ENCODE measurements at places on chromosomes 3 and 15.
A peak's percentile ranks its signal among the peaks of the same experiment; 100 is the strongest.

DNA sequence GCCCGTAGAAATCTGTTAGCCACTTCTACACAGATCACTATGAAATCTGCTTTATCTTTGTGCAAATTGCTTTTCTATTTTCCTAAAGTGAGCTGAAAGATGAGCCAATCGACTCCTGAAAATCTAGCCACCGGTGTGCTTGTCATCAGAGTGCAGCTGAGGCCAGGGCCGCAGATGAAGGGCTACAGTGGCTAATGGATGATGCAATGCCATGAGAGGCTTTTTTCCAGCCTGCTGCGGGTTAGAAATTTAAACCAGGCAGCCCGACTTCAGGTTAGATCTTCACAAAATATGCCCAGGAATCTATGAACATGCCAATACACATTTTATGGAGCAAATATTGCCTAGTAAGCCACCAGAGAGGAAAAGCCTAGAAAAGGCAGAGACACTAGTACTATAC is 948.2 kb upstream of the CFAP20DC start:
- peak; percentile 64 for DNase-seq

DNA sequence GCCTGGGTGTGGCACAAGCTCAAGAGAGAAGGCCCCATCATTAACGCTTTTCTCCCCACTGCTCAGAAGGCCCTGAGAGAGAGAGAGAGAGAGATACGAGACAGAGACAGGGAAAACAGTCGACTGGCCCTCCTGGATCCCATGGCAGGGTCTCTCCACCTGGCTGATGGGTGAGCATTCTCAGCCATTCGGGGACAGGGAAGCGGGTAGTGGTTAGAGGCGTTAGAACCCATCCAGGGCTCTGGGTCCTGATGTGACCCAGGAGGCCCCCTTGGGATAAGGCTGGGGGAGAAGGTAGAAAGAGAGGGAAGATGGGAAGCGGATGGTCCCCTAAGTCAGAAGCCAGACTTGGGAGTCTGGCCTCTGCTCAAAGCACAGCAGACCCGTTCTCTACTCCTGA is 7.9 kb downstream of the TGM5 start:
- DNase-seq, result no peak

- DNase-seq, result no peak
Measured at GRCh38 chr3:132716372-132716771, 5.8 kb downstream of the NPHP3 start.

- DNase-seq, result no peak
Measured at GRCh38 chr15:39275066-39275465, 305.8 kb upstream of the THBS1 start.

- DNase-seq, result no peak
Measured at GRCh38 chr3:196335503-196335948, 2.7 kb downstream of the TM4SF19 start.

- DNase-seq, result peak; percentile 42
Measured at GRCh38 chr15:57732526-57733331, 26.2 kb downstream of the POLR2M start.

GRCh38 chr15:69896606-69897005 is 201.1 kb downstream of the TLE3 start:
- DNase-seq, result no peak

- DNase-seq, result no peak
Measured at GRCh38 chr3:15303728-15304127, 28.7 kb downstream of the SH3BP5 start.

DNA sequence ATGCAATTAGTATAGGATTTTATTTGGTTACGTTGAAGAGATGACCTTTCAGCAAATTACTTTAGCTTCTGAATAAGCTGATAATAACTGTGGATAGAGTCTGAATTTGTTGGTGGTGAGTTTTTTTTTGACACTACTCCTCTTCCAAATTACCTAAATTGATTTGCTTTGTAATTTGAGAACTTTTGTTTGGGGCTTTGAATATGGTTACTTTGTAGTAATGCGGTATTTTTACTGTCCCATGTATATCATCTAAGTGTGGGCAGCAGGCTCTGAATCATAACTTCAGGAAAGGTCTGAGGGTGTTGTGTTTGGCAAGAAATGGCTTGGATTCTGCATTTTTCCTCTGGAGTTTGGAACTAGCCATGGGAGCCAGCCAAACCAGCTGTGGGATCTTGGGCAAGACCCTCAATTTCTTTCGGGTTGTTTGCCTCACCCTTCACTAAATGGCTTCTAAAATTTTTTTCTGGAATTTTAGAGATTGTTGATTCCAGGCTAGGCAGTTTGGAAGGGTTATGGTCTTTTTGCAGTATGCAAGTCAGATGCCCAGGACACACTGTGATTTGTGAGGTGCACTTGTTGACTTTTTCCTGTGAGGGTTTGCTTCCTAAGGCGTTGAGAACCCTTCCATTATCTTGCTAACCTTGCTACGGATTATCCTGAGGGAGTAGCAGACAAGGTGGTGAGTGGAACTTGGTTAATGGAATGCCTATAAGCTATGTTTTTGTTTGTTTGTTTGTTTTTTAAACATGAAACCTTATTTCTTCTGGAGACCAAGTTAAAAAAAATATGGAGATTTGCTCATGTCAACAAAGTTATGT is 10.4 kb downstream of the PTPRG start:
- no peak for DNase-seq

DNA sequence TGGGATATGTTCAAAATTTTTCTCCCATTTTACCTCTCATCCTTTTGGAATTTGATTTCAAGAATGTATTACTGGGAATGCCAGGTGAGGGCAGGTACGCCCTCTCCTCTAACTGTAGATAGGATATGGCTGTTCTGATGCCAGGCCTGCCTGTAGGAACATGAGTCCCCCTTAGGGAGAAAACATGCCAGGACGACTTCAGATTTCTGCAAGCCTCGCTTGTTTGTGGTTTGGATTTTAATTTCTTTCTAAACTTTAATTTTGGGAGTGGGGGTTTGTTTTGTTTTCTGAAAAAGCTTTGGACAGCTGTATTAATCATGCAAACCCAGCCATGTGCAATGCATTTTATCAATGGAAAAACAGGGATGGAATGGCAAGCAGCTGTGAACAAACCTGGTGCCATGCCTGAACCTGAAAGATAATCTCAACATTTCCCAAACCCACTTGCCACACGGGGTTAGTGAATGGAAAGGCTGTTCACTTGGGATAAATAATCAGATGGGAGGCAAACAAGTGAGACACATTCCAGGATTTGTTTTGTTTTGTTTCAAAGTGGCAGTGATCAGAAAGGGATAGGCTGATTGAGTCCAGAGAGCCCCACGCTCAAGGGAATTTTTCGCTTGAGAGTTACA is 207.6 kb downstream of the GAP43 start:
- DNase-seq, result no peak

GRCh38 chr3:55491296-55491816 is 4.2 kb upstream of the WNT5A start:
- no peak for DNase-seq

GRCh38 chr15:70348226-70348543 is 250.5 kb upstream of the TLE3 start:
- peak; percentile 72 for DNase-seq

- no peak for DNase-seq
Measured at GRCh38 chr3:3346556-3346955, 167.1 kb upstream of the CRBN start.

- no peak for DNase-seq
Measured at GRCh38 chr15:72616491-72617210, 37.8 kb upstream of the GOLGA6B start.

- DNase-seq, result no peak
Measured at GRCh38 chr15:82851981-82852511, 42.6 kb downstream of the WHAMM start.

GRCh38 chr3:190109441-190109840 is 11.3 kb downstream of the P3H2 start:
- DNase-seq, result no peak

- DNase-seq, result no peak
Measured at GRCh38 chr3:149374391-149374790, 3.1 kb downstream of the TM4SF1 start.

DNA sequence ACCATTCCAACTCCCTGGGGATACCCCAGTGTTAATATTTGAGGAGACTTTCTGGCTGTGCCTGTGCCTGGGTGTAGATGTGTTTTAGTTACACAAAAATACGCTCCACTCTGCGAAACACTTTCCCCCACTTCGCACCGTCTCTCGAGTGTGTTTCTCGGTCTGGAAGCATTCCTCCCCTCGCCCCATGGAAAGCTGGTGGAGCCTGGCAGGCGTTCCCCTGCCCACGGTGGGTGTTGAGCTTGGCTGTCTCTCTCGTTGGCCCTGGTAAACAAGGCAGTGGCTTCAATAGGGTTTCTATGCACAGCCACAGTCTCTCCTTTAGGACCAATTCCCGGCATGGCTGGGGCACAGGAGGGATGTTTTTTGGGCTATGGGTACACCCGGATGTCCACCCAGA is 19.3 kb downstream of the IQSEC1 start:
- DNase-seq, result no peak

Measured in SK-N-DZ (cell line).